NCI-H345 (cell line): ENCODE measurements at places on chromosomes 2 and 18.
A peak's percentile ranks its signal among the peaks of the same experiment; 100 is the strongest.

DNA sequence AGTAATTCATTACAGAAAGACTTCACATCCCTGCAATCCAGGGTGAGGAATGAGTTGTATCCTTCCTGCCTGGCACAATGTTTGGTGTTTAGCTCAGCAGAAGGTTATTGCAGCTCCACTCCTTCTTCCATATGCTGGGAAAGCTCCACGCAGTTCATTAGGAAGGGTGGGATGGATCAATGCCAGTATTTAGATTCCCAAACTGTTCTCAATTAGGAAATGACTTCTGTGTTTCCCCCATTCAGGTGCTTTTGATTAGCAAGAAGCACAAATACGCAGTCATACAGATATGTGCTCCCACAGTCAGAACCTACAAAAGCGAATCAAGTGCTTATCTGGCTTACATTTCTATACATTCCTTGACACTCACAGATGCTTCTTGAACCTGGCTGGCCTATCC lies 340.6 kb downstream of the NYAP2 start:
- no peak for DNase-seq

DNA sequence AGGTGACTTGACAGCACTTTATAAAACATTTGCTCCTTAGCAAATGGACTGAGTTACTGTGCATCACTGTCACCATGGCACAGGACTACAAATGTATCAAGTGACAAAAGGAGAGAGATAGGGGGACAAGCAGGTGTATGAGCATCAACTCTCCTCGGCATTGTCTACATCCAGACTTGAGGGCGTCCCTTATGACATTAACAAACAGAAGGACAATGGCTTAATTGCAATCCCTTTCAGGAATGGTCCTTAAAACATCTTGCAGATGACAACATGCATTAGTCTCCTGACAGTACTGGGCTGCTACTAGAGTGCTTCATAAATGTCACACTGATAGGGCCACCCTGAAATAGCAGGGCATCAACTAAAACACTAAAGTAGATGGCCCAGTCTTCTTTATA lies 198.8 kb downstream of the PDE1A start:
- DNase-seq: peak; percentile 84

DNA sequence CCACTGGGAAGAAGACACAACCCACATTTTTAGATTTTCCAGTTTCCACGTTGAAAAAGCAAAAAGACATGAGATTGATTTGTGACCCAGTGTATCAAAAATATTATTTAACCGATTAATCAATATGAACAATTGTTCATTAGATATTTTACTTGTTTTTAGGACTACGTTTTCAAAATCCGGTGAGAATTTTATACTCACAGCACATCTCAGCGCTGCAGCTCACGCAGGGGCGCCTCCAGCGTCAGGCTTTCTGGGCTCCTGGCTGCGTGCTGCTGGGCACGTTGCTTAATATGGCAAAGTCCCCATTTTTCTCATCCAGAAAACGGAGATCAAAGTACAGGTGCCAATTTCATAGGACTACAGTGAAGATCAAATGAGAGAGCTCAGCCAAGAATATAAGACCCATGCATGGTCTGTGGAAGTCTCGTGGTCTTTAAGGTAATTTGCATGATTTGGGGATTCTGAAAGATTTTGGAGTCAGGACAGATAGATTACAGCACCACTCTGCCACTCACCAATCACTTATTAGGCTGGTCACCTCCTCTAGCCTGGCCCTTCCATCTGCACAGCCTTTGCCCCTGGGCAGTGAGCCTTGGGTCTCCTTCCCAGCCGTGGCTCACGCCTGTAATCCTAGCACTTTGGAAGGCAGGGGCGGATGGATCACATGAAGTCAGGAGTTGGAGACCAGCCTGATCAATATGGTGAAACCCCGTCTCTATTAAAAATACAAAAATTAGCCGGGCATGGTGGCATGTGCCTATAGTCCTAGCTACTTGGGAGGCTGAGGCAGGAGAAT lies 36.2 kb downstream of the PTPN18 start:
- DNase-seq: peak; percentile 52

DNA sequence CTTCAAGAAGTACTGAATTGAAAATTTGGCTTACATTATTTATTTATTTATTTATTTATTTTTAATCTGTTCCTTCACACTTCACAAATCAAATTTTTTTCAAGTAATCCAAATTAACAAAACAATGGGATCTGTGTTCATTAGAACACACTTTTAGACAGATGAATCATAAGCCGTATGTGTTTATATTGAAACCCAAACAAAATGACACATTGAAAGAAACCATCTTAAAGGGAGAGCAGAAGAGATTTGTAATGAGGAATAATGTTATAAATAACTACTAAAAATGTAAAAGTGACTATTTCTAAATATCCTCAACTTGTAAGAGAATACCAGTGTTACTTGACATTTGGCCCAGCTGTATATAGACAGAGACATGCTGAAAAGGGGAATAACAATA lies 991.0 kb upstream of the CHAC2 start:
- no peak for DNase-seq

GRCh38 chr2:163312713-163313112 lies 423.1 kb downstream of the FIGN start:
- no peak for DNase-seq

DNA sequence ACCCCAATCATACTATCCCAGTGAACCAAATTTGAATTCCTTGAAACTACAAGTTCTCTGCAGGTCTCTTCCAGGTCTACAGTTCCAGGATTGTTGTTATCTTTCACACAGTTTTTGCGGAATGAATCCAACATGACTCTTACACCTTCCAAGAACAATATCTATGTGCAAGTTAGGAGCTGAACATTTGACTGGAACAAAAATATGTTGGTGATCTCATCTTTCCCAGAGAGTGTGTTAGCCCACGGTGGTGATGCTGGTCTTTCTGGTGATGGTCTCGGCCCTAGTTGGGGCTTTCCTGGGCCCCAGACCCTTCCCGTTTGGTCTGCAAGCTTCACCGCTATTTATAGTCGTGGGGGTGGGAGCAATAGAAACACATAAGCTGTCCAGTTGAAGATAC lies 173.7 kb downstream of the TPGS2 start:
- DNase-seq: no peak
